ENCODE measurements at places on chromosomes 2 and 18. TPM values are rescaled to one million over a fixed set of nuclear protein-coding genes. Genes with fewer than 3 reads are reported as not detected.

The CDK15 gene
- total RNA-seq = not detected

DNA sequence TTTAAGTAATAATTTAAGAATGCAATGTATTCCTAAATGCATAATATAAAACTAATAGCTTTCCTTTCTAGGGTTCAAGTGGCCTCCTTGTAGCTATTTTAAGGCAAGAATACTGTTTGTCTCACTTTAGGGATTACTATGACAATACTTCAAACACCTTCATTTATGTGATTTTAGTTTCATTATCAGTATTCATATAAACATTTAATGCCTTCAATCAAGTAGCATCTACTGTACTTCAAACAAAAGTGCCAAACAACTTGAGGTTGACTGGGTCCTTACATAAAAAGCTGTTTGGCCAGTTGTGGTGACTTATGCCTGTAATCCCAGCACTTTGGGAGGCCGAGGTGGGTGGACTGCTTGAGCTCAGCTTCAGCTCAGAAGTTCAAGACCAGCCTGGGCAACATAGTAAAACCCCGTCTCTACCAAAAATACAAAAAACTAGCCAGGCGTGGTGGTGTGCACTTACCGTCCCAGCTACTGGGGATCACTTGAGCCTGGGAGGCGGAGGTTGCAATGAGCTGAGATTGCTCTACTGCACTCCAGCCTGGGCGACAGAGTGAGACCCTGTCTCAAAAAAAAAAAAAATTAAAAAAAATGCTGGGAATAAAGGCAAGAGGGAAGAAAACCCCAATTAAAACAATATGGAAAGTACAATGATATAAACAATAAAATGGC, 9.3 kb downstream of the MEX3C start:
- H3K36me3 ChIP-seq = peaks cover 35% of the 10 kb centered on the region
- H3K4me3 ChIP-seq = peak overlapping the region; percentile 39
- DNase-seq = no peak
- H3K4me1 ChIP-seq = peaks cover 76% of the 10 kb centered on the region

The INO80B gene
- total RNA-seq = 28.3 TPM

- H3K4me3 ChIP-seq = no peak overlapping the region
- no peak for DNase-seq
- no peak overlapping the region for H3K27ac ChIP-seq
Observed at GRCh38 chr2:212427638-212428037, 111.0 kb downstream of the ERBB4 start.

DNA sequence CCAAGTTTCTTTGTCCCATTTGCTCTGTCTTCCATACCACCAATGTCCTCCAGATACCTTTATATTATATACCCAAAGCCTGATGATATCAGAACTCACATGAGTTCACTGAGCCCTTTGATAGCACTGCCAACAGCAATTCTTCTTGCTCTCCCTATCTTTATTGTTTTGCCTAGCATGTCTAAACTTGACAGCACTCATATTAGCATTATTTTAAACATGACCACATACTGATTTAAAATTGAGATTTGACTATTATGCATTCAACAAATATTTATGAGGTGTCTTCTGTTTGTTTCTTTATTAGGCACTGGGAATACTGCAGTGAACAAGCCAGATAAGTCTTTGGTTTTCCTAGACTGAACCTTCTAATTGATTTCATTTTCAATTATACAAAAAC, 587.3 kb upstream of the GCFC2 start:
- no peaks in the 10 kb centered on the region for H3K4me1 ChIP-seq
- H3K4me3 ChIP-seq = no peak overlapping the region
- no peaks in the 10 kb centered on the region for H3K36me3 ChIP-seq
- H3K27ac ChIP-seq = no peak overlapping the region
- no peak for DNase-seq
- H3K27me3 ChIP-seq = no peaks in the 10 kb centered on the region

DNA sequence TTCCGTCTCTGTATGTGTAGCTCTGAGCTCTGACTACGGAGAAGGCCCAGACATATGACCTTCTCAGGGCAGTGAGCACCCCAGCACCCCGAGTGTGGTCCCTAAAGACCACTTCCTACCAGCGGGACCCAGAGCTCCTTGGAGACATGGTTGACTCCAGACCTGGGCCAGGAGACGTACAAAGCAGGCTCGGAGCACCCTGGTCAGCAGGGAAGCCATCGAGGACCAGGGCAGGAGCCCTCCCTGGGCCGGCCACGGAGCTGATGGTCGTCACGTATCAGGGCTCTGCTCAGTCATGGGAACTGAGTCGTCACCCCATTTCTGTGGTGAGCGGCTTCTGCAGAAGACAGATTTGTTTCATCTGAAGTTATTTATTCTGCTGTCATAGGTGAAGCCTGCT, 12.8 kb upstream of the NEU4 start:
- H3K36me3 ChIP-seq = no peaks in the 10 kb centered on the region
- H3K4me3 ChIP-seq = no peak overlapping the region
- no peaks in the 10 kb centered on the region for H3K4me1 ChIP-seq
- no peak overlapping the region for H3K27ac ChIP-seq
- H3K27me3 ChIP-seq = no peaks in the 10 kb centered on the region
- no peak for DNase-seq

GRCh38 chr2:64404002-64404731, 49.8 kb upstream of the LGALSL start:
- no peaks in the 10 kb centered on the region for H3K4me1 ChIP-seq
- no peak overlapping the region for H3K4me3 ChIP-seq
- H3K36me3 ChIP-seq = no peaks in the 10 kb centered on the region

GRCh38 chr2:12504443-12504842, 212.3 kb upstream of the TRIB2 start:
- DNase-seq = peak; percentile 67
- peaks cover 1% of the 10 kb centered on the region for H3K36me3 ChIP-seq
- no peaks in the 10 kb centered on the region for H3K27me3 ChIP-seq
- peak overlapping the region; percentile 69 for H3K27ac ChIP-seq

DNA sequence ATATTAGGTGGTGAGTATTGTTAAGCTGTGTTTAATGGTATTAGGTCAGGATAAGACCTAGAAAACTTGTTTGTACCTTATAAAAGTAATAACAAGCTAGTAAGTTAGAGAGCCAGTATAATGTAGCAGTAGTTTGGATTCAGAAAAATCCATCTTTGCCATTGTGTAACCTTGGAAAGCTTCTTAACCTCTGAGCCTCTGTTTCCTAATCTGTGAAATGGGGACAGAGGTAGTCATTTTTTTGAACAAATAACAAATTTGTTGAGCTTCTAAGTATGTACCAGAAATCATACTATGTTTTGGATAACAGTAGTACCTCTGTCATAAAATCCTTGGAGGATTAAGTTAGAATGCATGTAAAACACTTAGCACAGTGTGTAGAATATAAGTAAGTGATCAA, 12.5 kb downstream of the GLS start:
- H3K27ac ChIP-seq = peak overlapping the region; percentile 12
- H3K36me3 ChIP-seq = peaks cover 33% of the 10 kb centered on the region
- H3K4me1 ChIP-seq = peaks cover 56% of the 10 kb centered on the region
- no peak for DNase-seq

DNA sequence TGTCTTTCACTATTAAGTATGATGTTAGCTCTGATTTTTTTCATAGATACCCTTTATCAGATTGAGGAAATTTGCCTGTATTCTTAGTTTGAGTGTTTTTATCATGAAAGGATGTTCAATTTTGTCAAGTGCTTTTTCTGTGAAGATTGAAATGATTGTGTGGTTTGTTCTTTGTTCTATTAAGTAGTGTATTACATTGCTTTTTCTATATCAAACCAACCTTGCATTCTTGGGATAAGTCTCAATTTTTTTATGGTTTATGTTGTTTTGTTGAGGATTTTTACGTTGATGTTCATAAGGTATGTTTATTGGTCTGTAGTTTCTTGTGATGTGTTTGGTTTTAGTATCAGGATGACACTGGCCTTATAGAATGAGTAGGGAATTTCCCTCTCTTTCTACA, 19.1 kb downstream of the PDK1 start:
- no peak overlapping the region for H3K27ac ChIP-seq
- peaks cover 73% of the 10 kb centered on the region for H3K36me3 ChIP-seq
- DNase-seq = no peak
- H3K27me3 ChIP-seq = no peaks in the 10 kb centered on the region
- H3K4me1 ChIP-seq = peaks cover 32% of the 10 kb centered on the region

- H3K36me3 ChIP-seq = no peaks in the 10 kb centered on the region
- no peaks in the 10 kb centered on the region for H3K4me1 ChIP-seq
- peak; percentile 78 for DNase-seq
- H3K27me3 ChIP-seq = peaks cover 8% of the 10 kb centered on the region
Observed at GRCh38 chr2:11248-11941, 34.9 kb downstream of the FAM110C start.

GRCh38 chr2:11987151-11987550, 240.7 kb downstream of the LPIN1 start:
- no peak overlapping the region for H3K27ac ChIP-seq
- no peaks in the 10 kb centered on the region for H3K36me3 ChIP-seq
- no peak overlapping the region for H3K4me3 ChIP-seq
- DNase-seq = no peak
- no peaks in the 10 kb centered on the region for H3K4me1 ChIP-seq

Measured in activated naive CD4-positive, alpha-beta T cell treated with anti-CD3 and anti-CD28 coated beads for 36 hours (primary cell).